Forelimb muscle (tissue), 1 donor: ENCODE measurements at places on chromosomes 11 and 22. TPM values are rescaled to one million over a fixed set of nuclear protein-coding genes. Genes with fewer than 3 reads are reported as not detected.

FAM83F gene
- polyA plus RNA-seq: 0.09 TPM

GRCh38 chr11:45805305-45806071, 539 bp downstream of the SLC35C1 start:
- peak; percentile 29 for DNase-seq

- no peak for DNase-seq
Measured at GRCh38 chr11:73951797-73952196, 971 bp downstream of the DNAJB13 start.

BIRC3 gene
- polyA plus RNA-seq: 1.0 TPM

- peak; percentile 49 for DNase-seq
Measured at GRCh38 chr11:70281156-70281609, 10.7 kb downstream of the PPFIA1 start.

DNA sequence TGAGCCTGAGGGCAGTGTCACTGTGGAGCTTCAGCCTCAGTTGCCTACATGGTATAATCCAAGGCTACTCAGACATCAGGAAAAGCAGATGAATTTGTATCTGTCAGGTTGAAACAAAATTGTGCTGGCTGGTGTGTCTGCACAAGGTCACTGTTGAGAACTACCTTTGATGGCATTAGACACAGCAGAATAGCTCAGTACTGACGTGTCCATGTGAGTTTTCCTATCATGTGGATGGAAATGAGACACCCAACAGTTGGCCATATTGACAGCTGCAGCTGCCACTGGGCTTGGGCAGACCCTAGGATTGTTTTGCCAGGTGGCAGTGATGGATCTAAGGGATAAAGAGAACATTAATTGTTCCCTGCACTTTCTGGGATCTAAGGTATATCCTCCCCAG, 15.8 kb downstream of the CCDC134 start:
- no peak for DNase-seq

DNA sequence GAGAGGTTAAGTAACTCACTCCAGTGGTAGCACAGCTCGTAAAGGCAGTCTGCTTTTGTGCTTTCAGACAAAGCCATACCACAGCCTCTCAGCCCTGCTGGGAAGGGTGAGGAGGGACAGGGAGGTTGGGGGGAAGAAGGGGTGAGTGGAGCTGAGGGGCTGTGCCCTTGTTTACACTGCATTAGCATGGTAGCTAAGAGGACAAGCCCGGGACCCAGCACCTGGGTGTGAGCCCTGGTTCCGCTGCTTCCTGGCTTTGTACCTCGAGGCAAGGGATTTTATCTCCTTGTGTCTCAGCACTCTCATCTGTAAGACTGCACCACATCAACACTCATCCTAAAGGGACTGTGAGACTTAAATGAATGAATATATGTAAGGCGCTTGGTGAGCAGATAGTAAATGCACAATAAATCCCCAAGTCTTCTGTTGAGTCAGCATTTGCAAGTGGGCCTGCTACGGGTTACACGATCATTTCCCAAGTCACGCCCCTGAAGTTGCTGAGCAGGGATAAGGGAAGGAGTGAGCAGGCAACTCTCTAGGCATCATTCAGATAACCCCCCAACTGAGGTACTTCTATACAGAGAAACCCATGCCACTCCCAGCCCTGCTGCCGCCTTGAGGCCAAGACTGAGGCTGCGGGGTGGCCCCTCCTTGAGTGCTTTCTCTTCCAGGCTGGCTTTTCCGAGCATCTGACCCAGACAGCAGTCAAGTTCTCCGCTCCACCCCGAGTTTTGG, 7.5 kb downstream of the RASD2 start:
- DNase-seq: no peak

VPS37C gene
- 16.9 TPM for polyA plus RNA-seq
